Stimulated activated CD8-positive, alpha-beta memory T cell treated with anti-CD3 and anti-CD28 coated beads, Interleukin-4, amount 100 ng/mL, for 1 hour (primary cell): ENCODE measurements at places on chromosomes 12 and 14.

DNA sequence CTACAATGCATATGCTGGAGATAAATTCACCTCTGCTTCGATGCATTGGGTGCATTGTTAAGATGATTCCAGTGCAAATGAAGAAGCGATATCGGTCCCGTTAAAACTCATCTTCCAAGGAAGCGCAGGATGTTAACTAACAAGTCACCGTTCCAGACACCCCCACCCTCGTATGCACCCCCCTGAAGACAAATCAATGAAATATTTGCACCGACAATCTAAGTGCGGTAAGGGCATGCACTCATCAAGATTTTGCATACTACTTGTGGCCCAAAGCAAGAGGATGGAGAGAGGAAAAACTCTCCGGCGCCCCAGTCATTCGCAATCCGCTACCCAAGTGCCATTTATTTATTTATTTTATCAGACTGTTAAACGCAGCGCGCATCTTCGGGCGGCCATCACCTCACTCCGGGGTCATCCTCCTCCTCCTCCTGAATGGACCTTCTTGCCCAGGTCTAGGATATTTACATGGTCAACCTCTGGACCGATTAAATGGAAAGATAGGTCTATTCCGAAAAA is 1.2 kb downstream of the NOVA1 start:
- no peak for DNase-seq

GRCh38 chr14:34872822-34873588 is 2.2 kb downstream of the BAZ1A start:
- no peak for DNase-seq

DNA sequence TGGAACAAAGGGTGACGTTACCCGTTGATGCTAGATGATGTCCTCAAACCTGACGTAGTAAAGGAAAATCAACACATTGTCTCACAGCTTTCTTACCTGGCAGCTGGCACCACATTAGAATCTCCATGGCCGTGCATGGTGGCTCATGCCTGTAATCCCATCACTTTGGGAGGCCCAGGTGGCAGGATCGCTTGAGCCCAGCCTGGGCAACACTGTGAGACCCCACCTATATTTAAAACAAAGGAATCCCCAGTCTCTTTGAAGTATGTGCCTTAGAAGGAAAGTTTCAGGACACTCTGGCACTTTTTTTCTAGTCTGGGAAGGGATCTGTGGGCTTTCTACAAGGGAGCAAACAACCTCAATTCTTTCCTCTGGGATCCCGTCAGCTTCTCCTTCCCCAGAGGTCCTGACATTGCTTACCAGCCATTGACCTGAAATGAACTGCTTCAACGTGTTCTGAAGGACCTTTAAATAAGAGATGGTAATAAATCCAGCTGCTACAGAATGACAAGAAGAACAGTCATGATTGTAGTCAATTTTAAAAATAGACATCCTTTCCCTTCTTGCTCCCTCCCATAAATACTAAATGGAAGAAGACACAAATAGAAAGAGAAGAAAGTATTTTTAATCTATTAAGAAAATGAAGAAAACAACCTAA is 33.7 kb upstream of the TTC7B start:
- DNase-seq, result no peak

DNA sequence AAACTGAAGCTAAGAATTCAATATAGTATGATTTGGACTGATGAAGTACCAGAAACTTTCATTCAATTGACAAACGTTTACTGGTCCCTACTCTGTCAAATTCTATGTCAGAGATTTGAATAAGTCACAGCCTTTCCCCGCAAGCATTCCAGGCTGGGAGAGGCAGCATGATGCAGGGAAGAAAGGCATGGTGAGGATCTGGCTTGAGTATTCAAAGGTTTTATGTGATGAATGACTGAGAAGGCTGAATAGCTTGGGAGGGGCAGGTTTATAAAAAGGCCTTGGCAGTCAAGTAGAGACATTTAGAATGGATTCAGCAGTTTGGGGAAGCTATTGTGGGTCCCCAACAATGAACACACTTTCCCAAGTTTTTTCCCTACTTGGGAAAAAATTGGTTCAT is 431.8 kb downstream of the DPF3 start:
- DNase-seq, result no peak

DNA sequence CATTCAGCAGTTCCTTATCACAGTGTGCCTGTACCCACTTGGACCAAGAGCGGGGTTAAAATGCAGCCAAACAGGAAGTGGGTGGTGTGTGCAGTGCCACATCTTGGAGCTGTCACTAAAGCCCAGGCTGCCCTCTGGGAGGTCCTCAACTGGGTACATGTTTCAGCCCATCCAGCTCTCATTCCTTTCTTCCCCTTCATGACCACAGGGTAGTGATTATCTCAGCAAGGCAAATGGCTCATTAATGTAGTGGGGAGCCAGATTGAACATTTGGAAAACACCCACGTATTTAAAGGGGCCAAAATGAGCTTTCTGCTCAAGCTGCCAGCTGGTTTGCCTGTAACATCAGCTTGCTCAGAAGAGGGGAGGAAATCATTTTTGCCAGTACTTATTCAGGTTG is 210.8 kb upstream of the BTG1 start:
- DNase-seq, result no peak

DNA sequence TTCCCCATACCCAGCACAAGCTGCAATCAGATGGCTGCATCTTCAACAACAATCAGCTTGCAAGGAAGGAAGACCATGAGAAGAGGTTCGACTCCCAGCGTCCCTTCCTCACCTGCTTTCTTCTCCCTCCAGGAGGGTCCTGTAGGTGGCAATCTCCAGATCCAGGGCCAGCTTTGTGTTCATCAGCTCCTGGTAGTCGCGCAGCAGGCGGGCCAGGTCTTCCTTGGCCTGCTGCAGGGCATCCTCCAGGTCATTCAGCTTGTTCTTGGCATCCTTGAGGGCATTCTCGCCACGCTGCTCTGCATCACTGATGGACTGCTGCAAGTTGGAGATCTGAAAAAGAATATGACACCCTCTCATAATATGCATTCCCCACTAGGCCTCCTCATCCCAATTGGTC is 4.0 kb downstream of the KRT1 start:
- no peak for DNase-seq

DNA sequence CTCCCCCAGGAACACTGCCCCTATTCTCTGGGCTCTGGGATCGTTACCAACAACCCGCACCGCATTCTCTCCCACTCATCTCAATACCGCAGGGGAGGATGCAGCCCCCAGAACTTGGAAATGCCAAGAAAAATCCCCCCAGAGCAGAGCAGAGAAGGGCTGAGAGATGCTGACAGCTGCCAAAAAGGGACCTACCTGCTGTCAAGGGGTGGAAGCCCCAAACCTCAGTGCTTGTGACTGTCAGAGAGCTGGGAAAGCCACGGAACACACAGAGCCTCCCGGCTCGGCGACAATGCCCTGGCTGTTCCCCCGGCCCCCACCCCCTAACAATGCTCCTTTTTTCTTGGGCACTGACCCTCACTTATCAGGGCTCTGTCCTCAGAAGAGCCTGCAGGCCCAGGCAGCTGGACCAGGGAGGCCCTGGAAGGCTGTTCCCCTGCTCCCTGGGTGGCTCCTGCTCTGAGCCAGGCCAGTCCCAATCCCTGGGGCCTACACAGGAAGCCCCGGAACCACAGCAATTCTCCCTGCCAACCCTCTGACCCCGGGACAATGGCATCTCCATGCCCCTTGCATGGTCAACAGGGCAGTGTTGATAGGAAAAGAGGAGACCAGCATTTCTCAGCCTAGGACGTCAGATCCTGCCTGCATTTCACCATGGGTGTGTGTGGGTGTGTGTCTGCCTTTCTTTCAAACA is 78.9 kb downstream of the ITPK1 start:
- DNase-seq, result no peak

GRCh38 chr14:102866982-102867761 is 55.3 kb upstream of the AMN start:
- no peak for DNase-seq
